ENCODE measurements at places on chromosomes 2 and 18. TPM values are rescaled to one million over a fixed set of nuclear protein-coding genes. Genes with fewer than 3 reads are reported as not detected.

The PROM2 gene
- 72.2 TPM for total RNA-seq

The CD8A gene
- not detected for total RNA-seq

The DAW1 gene
- not detected for total RNA-seq

The ACTR1B gene
- total RNA-seq = 61.6 TPM

The ALPP gene
- 1.1 TPM for total RNA-seq

The RFX8 gene
- not detected for total RNA-seq

The ABCB11 gene
- total RNA-seq = not detected

The CD28 gene
- not detected for total RNA-seq

The UPP2 gene
- total RNA-seq = not detected

The IGFBP5 gene
- not detected for total RNA-seq

The CFAP210 gene
- not detected for total RNA-seq

DNA sequence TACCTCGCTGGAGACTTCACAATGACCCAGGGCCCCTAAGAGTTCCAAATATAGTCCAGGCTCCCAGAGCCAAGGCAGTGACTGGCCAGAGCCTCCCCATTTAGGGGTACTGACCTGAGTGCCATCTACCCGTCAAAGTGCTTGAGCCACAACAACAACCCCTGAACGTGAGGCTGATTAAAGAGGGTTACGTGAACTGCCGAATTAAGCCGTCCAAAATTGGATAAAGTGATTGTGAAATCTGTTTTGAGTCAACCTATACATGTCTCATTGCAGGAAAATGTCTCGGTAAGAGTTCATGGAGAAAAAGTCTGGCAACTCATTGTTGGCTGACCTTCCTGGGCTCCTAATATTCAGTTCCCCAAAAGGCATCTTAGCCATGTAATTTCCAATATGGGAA is 116.3 kb downstream of the TTC32 start:
- no peak for DNase-seq

GRCh38 chr2:195663007-195663406 is 6.0 kb downstream of the SLC39A10 start:
- DNase-seq = no peak

DNA sequence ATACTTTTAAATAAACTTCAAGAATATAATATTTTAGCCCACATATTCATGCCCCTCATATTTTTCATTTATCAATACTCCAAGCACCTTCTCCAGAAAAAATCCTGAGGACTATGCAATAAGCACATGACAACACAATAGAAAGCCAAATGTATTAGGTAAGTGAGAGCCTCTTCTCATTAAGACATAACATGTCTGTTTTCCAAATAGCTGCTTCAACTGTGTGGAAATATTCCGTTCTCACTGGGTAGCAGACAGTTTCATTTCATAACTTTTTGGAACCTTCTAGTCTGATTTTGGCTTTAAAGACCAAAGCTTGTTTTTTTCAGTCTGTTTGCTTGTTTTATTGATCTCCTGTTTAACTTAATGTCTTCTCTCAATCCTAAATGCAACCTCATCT is 137.8 kb downstream of the PIK3C3 start:
- no peak for DNase-seq

DNA sequence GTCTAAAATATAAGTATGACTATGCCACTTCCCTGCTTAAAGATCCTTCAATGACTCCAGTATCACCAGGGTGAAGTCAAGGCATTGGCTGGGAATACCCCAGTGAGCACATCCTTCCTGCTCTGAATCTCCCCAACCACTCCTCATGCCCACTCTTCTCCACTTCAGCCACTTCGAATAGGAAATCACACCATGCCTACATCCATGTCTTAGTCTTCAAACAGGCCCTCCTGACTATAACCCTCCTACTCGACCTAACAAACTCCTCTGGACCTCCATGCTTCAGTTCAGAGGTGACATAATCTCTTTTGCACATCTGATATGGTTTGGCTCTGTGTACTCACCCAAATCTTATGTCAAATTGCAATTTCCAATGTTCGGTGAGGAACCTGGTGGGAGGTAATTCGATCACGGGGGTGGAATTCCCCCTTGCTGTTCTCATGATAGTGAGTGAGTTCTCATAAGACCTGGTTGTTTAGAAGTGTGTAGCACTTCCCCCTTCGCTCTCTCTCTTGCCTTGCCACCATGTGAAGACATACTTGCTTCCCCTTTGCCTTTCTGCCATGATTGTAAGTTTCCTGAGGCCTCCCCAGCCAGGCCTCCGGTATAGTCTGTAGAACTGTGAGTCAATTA is 87.8 kb upstream of the TFCP2L1 start:
- no peak for DNase-seq

GRCh38 chr2:45789317-45789716 is 137.8 kb downstream of the PRKCE start:
- DNase-seq = no peak

DNA sequence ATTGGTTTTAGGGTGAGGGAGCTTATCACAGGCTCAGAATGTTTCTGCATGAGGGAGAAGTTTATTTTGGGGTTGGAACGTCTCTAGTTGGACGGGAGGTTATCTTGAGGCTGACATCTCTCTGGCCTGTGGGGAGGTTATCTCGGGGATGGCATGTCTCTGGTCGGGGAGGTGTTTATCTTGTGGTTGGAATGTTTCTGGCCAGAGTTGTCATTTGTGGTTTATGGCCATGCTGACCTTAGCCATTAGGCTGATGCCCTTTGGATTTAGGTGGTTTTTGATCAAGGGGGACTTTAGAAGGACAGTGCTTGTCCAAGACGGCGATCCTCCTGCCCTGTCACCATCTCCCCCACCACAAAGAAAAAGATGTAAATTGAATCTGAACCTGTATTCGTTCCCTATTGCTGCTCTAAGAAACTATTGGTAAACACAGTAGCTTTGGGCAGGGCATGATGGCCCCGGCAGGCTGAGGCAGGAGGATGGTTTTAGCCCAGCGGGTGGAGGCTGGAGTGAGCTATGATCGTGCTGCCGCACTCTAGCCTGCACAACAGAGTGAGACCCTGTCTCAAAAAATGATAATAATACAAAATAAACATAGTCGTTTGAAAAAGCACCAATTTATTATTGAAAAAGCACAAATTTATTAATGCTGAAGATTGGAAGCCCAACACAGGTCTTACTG is 17.8 kb upstream of the MPPE1 start:
- no peak for DNase-seq

DNA sequence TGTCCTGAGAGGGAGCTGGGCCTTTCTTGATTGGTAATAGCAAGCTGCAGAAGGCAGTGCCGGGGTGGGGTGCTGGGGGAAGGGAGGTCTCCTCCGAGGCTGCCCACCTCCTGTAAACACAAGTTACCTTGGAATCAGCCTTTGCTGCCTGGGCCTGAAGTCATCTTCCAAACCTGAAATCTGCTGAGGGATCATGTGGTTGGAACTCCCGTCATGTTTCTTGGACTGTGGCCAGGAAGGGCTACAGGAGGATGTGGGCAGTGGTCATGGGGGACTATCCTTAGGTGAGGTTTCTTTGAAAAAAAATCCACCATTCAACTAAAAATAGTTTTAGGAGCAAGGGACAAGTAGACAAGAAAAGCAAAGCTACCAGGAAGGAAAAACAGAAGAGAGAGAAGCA is 74.2 kb downstream of the CDK15 start:
- no peak for DNase-seq

DNA sequence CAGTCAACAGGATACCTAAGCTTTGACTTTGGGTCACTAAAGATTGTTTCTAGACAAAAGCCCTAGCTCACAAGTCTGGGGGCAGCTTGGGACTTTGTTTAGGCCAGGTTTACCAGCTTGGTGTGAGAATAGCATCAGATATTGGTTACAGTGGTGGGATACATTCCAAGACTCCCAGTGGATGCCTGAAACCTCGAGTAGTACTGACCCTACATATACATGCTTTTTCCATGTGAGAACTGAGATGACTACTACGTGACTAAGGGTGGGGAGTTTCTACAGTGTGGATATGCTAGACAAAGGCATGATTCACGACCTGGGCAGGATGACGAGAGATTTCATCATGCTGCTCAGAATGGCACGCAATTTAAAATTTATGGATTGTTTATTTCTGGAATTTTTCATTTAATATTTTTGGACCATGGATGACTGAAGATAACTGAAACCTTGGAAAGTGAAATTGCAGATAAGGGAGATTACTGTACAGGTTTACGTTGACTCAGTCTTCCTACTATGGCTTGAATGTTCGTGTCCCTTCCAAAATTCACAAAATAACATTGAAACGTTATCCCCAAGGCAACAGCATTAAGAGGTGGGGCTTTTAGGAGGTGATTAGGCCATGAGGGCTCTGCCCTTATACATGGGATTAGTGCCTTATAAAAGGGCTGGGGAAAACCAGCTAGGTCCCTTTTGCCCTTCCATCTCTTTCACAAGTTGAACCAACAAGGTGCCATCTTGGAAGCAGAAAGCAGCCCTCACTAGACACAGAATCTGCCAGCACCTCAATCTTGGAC is 50.2 kb upstream of the CTAGE1 start:
- DNase-seq = peak; percentile 56

DNA sequence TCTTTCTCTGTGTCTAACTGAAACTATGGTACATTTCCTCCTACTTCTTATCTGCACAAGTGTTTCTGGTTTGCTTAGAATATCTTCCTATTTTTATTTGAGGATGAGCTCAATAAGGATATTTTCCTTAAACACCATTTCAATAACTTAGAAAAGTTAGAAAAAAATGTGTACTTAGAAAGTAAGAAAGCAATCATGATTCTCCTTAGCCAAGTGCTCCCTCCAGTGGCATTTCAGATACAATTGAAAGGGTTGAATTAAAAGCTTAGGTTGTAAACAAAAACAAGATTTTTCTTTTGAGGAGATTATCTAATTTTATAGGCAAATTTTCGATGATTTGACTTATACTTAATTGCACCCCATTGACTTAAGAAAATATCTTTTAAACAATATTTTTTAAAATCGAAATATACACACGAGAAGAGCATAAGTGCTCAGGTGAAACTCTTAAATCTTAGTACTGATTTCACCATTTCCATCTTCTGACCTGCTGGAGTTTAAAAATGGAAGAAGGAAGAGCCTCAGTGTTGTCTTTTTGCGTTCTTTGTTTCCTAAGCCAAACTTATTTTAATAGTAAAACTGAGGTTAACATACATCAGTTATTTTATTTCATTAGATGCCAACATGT is 26.9 kb downstream of the C18orf63 start:
- peak; percentile 53 for DNase-seq

DNA sequence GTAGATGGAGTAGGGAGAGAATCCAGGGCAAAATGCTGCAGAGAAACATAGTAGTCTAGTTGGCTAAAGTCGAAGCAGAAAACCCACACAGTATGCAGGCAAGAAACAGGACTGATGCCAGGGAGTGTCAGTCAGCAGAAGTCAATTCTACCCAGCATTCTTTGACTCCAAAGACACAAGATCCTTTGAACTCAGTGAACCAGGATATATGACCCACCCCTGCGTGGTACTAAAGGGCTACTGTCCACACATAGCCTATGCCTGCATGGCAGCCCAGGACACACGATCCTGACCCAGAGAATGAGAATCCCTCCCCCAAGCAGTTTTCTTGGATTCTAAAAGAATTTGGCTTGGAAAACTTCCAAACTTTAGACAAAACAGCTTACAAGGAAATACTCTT is 42.5 kb downstream of the ALK start:
- DNase-seq = no peak

GRCh38 chr2:156306821-156307220 is 25.7 kb downstream of the NR4A2 start:
- no peak for DNase-seq

- no peak for DNase-seq
Observed at GRCh38 chr18:33596178-33596854, 18.3 kb downstream of the ASXL3 start.

- DNase-seq = no peak
Observed at GRCh38 chr2:152609154-152609553, 108.1 kb downstream of the PRPF40A start.

DNA sequence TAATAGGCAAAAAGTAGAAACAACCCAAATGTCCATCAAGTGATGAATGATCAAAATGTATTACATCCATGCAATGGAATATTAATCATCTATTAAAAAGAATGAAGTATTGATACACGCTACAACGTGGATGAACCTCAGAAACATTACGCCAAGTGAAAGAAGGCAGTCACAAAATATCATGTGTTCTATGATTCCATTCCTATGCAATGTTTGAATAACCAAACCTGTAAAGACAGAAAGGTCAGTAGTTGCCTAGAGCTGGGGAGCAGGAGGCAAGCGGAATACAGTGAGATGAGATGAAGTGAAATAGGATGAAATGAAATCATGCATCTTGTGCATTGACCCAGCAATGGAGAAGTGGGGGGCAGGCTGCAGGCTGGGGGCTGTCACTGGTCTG is 17.9 kb upstream of the COL6A3 start:
- no peak for DNase-seq

- no peak for DNase-seq
Observed at GRCh38 chr2:179594268-179595112, 266.9 kb downstream of the ZNF385B start.

DNA sequence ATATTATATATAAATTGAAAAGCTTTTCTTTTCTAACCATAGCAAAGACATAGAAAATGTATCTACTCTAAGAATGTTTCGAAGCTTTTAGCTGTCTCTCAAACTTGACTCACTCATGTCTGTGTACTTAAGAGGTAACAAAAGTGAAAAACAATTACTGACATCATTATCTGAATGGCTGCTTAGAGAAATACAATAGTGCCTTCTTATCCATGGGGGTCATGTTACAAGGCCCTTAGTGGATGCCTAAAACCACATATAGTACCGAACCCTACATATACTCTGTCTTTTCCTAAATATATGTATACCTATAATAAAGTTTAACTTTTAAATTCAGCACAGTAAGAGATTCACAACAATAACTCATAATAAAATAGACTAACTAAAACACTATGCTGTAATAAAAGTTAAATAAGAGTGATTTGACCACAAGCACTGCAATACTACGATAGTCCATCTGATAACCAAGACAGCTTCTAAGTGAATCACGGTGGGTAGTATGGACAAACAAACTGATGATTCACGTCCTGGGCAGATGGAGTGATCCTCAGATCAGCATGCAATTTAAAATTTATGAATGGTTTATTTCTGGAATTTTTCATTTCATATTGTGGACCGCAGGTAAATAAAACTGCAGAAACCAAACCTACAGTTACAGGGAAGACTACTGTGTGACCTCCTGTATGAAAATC is 246.2 kb downstream of the XIRP2 start:
- no peak for DNase-seq

DNA sequence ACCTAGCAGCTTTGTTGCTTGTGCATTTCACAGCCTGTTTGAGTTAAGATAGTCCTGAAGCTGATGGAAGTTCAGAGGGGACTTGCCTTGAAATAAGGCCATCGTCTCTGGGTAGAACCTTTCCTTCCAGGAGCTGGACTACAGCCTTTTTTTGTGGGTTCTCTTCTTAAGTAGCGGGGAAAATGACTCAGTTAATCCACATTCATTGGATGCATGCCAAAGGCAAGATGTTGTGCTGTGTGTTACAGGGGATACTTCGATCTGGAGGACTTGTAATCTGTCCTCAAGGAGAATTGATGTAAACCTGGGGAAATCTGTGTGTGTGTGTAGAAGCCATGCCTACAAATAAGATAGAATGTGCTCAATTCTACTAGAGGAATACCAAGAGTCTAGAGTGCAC is 46.8 kb downstream of the RPIA start:
- DNase-seq = no peak
